Femur (tissue), 1 donor: ENCODE measurements at places on chromosomes 5 and 9.

DNA sequence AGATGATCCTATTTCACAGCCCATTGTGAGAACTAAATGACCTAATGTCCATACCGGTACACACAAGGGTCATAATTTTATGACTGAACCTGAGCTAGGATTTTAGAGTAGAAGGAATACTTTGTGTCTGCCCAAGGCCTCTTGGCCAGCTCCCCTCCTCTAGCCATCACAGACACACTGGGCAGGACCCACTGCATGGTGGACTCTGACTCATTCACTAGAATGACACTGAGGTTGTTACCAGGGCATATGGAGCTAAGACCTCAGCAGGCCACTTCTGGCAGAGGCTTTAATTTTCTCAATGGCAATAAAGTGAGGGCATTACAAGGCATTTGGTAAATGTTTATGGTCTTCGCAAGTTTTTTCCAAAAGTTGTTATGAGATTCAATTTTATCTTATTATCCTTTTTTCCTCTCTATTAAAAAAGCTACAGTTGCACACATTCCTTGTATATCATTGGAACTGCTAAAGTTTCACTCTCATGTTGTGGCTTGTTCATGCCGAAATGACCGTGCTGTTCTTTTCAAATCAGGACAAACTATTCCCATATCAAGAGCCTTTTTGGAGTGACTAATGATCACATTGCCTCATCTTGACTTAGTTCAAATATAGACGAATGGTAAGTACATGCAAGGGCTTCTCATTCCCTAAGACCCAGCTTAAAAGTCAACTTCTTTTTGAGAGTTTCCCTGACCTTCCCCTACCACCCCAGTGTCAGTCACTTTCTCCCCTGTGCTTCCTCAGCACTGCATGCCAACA lies 595.7 kb downstream of the ACTL7B start:
- no peak for DNase-seq

DNA sequence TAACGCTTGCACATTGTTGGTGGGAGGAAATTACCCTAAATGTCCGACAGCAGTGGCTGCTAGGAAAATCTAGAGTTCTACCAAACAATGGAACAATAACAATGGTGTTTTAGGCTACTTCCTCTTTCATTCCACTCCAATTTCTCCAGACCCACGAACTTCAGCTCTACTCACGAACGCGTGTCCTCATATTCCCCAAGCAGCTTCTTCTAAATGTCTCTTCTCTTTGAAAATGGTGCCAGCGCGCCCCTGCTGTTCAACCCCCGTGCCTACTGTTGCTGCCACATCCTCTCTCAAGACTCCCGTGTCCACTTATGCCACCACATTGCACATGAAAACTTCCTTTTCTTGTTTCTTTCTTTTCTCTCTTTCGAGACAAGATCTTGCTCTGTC lies 25.6 kb downstream of the OR2V2 start:
- DNase-seq, result no peak

DNA sequence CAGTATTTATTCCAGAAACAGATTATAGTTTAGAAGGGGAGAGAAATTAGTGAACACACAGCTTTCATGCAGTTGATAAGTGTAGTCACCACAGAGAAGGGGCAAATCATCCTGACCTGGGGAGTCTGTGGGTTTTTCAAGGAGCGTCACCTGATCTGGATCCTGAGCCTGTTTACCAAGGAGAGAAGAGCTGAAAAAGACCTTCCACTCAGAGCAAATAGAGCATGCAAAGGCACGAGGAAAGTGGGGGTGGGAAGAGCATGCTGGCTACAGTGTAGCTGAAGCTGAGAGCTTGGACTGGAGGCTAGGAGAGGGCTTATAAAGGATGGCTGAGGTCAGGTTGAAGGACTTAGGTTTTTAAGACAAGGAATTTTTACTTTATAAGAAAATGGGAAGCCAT lies 30.4 kb downstream of the ACO1 start:
- no peak for DNase-seq

GRCh38 chr5:155974369-155974768 lies 352.6 kb upstream of the SGCD start:
- DNase-seq, result no peak

- no peak for DNase-seq
Measured at GRCh38 chr9:106752581-106752980, 110.4 kb upstream of the ZNF462 start.

GRCh38 chr9:110146373-110146772 lies 61.6 kb downstream of the C9orf152 start:
- no peak for DNase-seq

- peak; percentile 17 for DNase-seq
Measured at GRCh38 chr9:79477955-79478771, 93.6 kb upstream of the TLE4 start.

DNA sequence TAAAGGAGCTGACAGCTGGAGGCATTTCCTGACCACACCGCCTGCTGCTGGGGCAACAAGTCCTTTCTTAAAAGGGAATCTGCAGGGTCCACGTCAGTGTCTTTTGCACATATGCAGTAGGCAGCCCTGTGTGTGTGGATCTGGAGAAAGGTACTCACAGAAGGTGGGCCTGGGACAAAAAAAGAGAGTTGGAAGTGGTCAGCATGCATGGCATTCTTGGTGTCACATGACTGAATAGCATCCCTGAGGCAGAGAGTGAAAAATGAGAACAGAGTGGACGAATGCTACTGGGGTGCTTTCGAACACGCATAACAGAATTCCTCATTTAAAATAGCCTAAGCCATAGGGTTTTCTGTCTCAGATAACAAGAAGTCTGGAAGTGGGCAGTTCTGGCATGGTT lies 47.0 kb downstream of the DNAJC21 start:
- no peak for DNase-seq

DNA sequence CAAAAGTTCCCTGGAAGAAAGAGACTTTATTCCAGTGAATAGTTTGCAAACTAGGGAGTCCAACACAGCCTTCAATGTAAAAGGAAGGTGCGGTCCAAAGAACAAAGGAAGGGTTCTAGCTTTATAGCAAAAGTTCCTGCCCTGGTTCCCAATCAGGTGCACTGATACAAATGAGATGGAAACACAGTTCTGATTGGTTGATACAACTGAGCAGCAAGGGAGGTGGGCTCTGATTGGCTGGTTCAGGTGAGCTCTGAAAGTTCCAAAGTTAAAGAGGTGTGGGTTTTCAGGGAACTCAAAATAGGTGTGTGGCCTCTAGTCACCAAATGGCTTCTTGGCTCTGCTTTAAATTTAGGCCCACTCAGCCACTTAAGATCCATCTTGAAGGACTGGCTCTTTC lies 43.1 kb downstream of the P4HA2 start:
- DNase-seq, result no peak

DNA sequence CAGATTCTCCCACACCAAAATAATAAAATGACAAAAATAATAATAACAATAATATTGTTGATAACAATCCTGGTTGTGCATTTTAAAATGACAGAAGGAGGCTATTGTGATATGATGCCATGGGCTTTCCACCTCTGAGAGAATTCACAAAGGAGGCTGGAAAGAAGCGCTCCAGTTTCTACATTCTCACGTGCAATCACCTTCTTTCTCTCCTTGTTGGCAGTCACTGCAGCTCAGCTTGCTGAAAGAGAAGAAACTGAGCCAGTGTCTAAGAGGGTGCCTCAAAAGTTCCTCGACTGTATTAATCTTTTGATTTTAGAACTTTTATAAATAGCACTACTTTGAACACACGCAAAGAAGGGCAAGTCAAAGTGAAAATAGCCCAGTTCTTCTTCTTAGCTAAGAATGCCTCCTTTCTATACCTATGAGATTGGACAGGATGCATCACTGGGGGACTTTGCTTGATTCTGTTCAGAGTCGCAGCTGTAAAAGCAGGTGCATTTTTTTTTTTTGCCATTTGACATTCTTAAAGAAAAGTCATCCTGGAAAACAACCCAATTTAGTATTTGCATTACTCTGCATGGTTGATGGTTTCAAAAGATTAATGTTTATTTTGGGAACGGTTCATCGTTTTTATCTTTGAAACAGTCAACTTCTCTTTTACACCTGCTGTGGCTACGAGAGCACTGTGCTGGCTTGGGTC lies 12.4 kb upstream of the SUB1 start:
- no peak for DNase-seq
